ENCODE measurements at places on chromosomes 1 and 21.

- no peak for DNase-seq
Observed at GRCh38 chr1:243701872-243702271, 148.2 kb downstream of the AKT3 start.

- DNase-seq = peak; percentile 71
Observed at GRCh38 chr1:179082999-179083335, 1.1 kb downstream of the TOR3A start.

DNA sequence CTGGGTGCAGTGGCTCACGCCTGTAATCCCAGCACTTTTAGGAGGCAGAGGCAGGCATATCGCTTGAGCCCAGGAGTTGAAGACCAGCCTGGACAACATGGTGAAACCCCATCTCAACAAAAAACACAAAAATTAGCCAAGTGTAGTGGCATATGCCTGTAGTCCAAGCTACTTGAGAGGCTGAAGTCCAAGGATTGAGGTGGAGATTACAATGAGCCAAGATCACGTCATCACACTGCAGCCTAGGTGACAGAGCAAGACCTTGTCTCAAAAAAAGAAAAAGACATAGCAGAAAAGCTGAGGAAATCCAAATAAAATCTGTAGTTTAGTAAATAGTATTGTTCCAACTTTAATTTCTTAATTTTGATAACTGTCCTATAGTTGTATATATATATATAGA is 11.5 kb upstream of the ASH1L start:
- no peak for DNase-seq

DNA sequence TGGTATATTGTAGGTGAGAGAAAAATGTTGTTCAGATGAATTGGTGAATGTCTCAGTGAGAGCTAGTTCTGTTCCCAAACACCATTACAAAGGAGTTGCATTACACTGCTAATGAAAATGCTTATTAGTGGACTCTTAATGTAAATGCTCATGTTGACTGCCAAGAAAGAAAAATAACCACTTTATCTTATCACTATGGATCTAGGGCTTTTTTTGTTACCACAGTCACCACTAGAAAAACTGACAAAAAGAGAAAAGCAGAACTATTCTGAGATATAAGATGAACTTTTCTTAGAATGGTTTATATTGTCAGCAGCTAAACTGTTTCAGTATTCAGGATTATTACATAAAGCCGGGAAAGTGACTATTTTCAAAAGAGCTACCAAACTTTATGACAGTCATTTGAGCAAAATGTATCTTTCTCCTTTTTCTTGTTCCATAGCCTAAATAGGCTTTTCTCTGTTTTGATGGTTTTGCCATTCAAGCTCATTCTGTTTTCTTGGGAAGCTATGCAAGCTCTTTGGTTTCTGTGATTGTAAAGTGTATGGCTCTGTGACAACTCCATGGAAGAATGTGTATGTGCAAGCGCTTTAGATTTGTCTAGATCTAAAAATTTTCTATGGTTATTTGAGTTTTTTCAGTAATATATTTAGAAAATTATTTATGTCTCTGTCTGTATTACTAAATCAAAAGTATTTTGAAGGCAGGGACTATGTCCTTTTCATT is 64.2 kb upstream of the DPH5 start:
- DNase-seq = no peak

- peak; percentile 37 for DNase-seq
Observed at GRCh38 chr1:38870996-38871395, 2.2 kb downstream of the MYCBP start.

DNA sequence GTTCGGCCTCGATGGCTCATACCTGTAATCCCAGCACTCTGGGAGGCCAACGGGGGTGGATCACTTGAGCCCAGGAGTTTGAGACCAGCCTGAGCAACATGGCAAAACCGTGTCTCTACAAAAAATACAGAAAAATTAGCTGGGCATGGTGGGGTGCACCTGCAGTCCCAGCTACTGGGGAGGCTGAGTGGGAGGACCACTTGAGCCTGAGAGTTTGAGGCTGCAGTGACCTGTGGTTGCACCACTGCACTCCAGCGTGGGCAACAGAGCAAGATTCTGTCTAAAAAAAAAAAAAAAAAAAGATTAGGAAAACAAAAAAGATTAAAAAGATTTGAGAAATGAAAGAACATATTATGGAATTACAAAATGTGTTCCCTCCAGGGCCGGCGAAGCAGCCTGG is 18.4 kb upstream of the IFNAR2 start:
- DNase-seq = no peak

DNA sequence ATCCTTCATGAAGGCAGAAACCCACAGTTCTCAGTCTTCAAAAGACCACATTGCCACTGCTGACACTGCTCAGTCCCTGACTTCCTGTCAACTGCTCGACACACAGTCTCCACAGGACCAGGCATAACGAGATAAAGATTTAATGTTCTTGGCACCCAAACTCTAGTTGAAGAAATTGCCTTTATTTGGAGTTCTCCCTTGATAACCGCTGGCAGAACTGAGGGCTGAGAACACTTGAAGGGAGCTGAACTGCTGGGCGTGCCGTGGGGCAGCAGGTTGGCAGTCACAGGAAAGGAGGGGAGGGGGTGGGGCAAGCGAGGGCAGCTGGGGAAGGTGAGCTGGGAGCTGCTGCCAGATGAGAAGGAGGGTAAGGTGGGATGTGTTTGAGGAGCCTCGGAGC is 15.9 kb downstream of the HENMT1 start:
- DNase-seq = no peak

GRCh38 chr1:55211863-55212262 is 3.3 kb downstream of the USP24 start:
- DNase-seq = peak; percentile 77
